ENCODE measurements at places on chromosomes 7 and 10.

- no peak for DNase-seq
Observed at GRCh38 chr7:43553999-43554398, 28.9 kb upstream of the STK17A start.

DNA sequence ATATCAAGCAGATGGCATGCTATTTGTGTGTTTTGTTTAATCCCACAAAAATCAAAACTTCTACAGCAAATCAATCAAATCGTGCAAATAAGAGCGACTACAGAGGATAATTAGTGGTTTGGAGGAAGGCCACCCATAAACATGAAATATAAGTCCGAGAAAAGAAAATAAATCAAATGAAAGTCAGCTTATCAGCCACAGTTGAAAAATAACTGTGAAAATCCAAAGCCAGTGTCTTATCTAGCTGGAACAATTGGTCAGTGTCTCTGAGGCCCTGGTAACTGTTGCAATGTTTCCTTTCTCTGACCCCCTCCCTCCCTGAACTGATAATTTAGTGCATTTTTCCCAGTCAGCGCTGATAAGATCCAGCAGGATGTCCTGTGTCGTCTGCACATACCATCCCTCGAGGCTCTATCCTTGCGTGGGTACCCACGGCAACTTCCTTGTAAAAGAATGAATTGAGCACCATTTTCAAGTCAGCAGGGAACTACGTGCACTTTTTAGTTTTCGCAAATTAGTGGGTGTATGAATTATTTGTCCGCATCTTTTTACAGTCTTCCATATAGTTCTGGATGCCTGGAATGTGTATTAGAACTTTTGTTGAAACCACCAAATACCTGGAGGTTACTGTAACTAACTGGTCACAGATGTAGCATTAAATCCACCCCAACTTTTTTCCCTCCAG lies 10.8 kb upstream of the JCAD start:
- no peak for DNase-seq

- DNase-seq, result no peak
Observed at GRCh38 chr10:90819911-90820310, 37.9 kb downstream of the HTR7 start.

GRCh38 chr10:96502561-96503282 lies 11.0 kb downstream of the TLL2 start:
- no peak for DNase-seq

- DNase-seq, result no peak
Observed at GRCh38 chr10:114561008-114561523, 97.0 kb downstream of the ABLIM1 start.

- DNase-seq, result no peak
Observed at GRCh38 chr10:4102802-4103344, 317.9 kb upstream of the KLF6 start.

DNA sequence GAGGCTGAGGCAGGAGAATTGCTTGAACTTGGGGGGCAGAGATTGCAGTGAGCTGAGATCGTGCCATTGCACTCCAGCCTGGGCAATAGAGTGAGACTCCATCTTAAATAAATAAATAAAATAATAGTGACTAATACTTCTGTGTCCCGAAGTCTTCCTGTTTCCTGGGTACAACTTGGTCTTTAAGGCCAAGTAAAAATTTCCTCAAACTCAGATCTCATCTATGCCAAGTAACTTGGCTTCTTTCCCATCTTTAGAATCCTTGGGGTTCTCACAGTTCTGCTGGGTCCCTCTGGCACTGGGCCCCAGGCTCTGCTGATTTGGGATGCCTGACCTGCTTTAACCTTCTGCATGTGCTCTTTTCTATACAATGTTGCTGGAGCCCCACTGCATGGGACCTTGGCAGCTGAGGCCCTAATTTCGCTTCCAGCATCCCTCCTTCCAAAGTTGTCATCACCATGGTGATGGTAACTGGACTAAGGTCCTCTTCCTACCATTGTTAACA lies 22.7 kb upstream of the AKR1B10 start:
- DNase-seq, result no peak

Data from activated CD4-positive, alpha-beta memory T cell treated with anti-CD3 and anti-CD28 coated beads, Interleukin-2, amount 10 ng/mL, durations not matched to agents 7 days and 5 days (primary cell).